NCI-H2081 treated with DMSO at 0.1 percent for 48 hours (cell line): ENCODE measurements at places on chromosomes 2 and 18.

DNA sequence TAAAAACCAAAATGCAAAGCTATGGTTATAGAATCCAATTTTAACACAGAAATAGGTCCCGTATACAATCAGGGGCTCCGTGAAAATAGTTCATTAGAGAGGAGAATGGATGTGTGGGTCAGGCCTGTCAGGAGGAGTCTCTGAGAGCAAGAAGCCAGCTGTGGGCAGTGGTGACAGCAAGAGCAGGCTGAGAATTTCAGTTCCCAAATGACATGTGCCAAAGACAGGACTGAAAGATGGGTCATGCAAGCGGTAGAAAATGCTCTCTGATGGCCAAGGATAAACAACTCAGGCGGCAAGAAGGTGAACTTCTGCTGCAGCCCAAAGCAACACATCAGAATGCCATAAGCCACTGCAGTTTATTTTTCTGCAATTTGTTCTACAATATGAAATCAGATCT, 100.4 kb downstream of the CCDC141 start:
- DNase-seq, result no peak

DNA sequence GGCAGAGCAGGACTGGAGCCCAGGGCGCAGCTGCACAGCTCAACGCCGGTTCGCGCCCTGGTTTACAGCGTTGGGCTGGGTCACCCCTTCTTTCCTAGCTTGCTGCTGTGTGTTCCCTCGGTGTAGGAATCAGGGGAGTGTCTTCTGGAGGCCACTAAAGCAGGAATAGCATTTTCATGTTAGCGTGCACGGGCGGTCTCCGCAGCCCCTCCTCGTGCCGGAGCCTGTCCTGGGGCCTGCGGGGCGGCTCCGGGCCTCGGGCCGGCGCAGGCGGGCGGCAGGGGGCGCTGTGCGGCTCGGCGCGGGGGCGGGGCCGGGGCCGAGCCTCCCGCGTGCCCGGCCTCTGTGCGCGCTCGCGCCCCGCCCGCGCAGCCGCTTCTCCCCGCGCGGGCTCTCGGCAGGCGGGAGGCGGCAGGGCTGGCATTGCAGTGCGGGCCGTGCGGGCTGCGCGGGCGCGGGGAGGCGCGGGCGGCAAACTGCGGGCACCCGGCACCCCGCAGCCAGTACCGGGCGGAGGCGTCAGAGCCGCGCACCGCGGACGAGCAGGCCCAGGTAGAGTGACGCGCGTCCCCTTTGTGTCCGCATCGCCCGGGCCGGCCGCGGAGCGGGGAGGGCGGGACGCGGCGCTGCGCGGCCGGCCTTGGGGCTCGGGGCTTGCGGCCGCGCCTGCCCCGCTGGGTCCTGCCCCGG, at the start of gene RNF144A:
Gene RNF144A (plus strand): TSS at position 342 of the 690 bp plus-strand sequence. CDS start 79,515 bp downstream, outside the sequence.
- no peak for DNase-seq

GRCh38 chr2:23649819-23650218, 264.8 kb downstream of the KLHL29 start:
- no peak for DNase-seq

DNA sequence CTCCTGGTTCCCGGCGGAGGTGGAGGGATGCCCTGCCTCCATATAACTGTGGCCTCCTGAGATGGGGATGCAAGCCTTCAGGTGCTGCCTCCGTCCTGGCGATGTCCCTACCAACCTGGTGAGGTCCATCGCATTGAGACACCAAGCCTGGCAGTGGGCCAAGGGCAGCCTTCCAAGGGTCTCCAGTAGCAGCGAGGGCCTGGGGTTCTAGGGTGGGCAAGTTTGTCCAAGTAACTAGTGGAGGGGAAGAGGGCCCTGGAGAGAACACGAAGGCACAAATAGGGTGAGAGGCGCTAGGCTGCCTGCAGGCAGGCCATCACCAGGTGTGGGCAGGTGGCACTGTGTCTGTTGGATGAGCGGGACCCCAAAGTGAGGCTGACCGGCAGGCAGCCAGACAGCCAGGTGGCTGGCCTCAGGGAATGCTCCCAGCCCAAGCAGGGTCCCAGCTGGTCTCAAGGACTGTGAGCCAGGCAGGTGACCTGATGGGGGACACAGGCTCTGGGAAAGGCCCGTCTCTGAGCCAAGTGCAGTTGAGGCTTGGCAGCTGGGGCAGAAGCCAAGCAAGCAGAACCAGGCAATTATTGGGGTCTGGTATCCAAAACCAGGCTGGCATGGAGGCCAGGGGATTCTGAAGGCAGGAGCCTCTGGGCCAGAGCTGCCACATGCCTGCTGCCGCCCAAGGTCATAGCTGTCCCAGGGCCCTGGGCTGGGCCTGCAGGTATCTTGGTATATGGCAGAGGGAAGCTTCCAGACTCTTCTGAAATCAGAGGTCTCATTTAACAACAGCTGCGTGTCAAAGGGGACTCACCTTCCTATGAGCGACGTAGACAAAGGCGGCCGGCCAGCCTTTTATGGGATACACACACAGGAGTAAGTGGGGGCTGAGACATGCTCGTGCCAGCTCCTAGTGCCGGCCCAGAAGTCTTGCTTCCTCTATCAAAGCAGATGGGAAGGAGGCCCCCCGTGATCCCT, 23.4 kb downstream of the RAMP1 start:
- DNase-seq, result no peak

- DNase-seq, result no peak
Measured at GRCh38 chr2:191321861-191322662, 76.9 kb downstream of the MYO1B start.

- no peak for DNase-seq
Measured at GRCh38 chr2:140711867-140712266, 1418.9 kb downstream of the LRP1B start.

- DNase-seq, result no peak
Measured at GRCh38 chr18:60664736-60665135, 292.2 kb upstream of the MC4R start.

DNA sequence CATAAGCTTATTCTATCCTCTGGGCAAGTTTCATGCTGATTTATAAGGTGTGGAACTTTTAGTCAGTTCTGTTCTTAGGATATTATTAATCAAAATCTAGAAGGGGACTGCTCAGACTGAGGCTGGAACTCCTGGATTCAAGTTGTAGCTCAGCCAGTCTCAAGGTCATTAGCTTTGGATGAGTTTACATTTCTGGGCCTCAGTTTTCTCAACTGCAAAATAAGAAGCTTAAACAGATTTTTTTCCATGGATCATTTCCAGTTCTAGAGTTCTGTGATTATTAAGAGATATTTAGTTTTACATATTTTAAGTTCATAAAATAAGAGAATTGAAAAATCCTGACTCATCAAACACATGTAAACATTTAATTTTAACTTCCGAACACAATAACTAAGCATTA, 442.5 kb upstream of the PKDCC start:
- DNase-seq, result no peak

GRCh38 chr2:118124288-118124891, 36.1 kb downstream of the INSIG2 start:
- DNase-seq, result no peak

DNA sequence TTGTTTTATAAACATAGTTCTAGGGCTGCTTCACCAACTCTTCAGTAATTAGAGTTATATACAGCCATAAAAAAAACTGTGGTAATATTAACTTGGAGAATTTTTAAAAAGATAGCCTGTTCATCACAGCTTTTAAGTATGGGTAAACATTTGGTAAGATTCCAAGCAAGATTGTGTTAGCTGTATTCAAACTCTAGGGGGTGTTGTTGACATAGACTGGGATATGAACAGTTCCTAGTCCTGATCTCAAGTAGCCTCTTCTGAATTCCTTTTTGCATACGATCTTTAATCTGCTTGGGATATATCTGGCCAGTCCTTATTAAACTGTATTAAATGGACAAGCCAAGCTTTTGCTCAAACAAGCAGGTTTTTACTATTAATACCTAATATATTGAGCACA, 13.4 kb downstream of the NOP58 start:
- no peak for DNase-seq

GRCh38 chr2:187264612-187265011, 183.4 kb downstream of the CALCRL start:
- no peak for DNase-seq

DNA sequence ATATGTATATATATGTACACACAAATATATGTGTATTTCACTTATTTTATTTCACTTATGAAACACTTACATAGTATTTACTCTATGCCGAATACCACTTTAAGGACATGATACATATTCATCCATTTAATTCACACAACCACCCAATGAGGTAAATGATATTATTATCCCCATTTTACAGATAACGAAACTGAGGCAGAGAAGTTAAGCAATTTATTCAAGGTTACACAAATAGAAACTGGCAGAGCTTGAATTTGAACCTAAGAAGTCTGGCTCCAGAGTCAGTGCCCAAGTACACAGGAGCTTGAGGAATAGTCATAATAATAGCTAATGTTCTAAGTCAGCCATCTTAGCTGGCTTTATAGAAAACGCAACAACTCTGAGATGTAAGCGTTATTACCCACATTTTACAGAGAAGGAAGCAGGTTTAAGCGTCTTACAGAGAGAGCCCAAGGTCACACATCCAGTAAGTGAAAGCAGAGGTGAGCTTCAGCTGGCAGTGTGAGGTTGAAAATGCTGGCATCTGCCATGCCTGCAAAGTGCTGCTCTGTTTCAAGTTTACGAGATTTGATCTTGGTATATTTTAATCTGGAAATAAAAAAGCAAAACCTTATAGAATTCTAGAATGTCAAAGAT, 326.9 kb downstream of the LPIN1 start:
- DNase-seq, result no peak

GRCh38 chr2:25411281-25411680, 69.6 kb upstream of the DNMT3A start:
- DNase-seq, result no peak

GRCh38 chr18:56233595-56233994, 404.8 kb downstream of the TXNL1 start:
- DNase-seq, result no peak

DNA sequence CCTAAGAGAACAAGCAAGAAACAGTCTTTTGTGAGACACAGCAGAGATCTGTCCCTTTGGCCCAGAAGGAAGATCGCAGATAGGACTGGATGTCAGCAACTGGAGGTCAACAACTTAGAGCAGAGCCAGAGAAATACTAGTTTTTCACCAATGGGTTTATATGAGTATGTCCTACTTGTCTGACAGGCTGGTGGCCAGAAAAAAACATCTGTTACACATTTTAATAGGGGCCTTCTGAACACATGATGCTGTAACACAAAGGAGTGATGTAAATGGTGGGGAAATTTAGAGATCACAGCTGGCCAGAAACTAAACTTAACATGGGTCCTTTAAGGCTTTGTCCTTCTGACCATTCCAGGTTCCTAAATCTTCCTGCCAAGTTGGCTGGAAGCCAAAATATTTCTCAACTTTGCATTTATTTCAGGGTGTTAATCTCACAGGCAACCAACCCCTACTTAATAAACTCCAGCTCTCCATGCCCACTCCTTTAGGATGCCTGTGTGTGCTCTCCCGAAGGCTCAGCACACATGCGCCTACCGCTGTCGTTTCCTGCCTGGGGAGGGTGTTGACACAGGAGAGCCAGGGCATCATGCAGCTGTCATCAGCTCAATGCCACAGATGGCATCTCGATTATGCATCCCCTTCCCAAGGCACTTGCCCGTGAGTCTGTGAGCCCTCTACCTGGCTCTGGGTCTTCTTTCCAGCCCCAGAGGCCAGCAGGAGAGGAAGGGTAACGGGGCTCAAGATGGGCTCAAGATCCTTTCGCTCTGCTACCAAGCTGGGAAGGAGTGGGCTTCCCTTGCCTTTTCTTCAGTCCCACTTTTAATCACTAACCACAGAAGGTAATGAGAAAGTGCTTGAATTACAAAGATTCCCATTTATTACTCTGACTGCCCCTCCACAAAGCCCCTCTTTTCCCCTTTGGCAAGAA, 252.5 kb downstream of the ETAA1 start:
- DNase-seq, result no peak

DNA sequence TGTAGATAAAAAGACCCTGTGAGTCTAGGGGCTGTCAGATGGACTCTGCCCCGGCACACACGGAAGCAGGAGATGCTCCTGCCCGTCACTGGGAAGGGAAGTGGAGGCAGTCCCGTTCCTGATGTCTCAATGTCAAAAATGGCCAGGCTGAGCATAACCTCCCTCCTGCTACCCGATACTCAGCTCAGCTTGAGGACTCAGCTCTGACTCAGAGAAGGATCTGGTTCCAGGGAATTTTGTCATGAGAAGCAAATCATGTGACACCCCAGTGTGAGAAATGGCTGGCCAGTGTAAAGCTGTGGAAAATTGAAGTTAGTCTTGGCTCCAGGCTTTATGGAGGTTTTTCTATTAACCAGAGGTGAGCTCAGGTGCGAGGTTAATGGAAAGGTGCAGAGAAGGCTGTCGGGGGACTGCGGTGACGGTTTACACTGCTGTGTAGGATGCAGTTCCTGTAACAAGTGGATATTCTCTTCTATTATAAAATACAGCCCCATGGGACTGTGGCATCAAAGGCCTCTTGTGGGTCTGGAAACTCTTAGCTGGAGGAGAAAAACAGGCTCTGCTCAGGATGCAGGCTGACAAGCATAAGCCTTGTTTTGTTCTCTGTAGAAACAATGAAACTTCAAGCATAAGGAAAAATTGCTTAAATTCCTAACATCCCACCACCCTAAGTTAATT, 24.7 kb upstream of the AGAP1 start:
- DNase-seq, result no peak

DNA sequence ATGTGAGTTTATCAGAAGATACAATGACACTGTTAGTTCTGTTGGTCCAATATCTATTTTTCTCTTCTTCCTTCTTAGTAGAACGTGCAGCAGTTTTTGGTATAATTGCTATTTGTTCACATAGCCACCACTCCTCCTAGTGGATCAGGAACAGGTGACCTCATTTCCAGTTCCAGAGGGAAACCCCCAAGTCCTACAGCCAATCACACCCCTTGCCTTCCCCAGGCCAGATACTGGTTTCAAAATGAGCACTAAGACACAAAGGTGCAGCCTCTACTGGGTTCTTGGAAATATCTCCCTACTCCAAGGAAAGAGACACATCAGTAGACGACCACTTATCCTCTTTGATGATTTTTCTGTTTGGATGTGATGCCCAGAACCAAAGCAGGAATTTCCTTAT, 103.2 kb downstream of the TCF4 start:
- DNase-seq, result no peak

DNA sequence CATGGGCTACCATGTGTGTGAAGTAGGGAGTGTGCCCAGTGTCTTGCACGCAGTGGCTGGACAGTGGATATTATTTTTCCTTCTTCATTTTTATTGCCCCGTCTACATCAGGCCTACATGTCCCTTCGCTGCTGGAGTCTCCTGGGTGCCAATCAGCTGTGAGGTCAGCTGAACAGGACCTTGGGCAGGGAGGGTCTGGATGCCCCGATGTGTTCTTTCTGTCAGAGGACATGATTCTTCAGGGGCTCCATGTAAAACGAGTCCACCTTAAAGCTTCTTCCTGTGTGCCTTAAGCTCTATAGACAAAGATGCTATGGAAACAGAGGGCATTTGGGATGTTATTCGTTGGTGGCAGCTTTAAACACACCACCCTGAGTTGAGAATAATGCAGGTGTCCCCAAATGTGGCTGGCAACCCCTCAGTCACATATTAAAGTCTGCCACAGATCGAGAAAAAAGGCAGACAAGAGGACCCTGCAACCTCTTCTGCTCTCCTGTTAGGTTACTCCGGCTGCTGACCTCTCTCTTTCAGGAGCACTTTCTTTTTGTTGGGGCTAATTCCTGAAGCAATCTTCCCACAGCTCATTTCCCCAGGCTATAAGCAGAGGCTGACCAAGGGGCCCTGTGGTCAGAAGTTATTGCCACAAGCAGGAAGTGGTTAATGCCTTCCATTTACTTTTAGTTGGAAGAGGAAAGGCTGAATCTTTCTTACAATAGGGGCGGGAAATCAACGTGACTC, 20.0 kb downstream of the GREB1 start:
- no peak for DNase-seq
